ENCODE measurements at places on chromosomes 1 and 21.

GRCh38 chr1:229655781-229656180 lies 29.7 kb downstream of the URB2 start:
- DNase-seq, result no peak

GRCh38 chr1:108644984-108645383 lies 15.9 kb downstream of the HENMT1 start:
- no peak for DNase-seq

DNA sequence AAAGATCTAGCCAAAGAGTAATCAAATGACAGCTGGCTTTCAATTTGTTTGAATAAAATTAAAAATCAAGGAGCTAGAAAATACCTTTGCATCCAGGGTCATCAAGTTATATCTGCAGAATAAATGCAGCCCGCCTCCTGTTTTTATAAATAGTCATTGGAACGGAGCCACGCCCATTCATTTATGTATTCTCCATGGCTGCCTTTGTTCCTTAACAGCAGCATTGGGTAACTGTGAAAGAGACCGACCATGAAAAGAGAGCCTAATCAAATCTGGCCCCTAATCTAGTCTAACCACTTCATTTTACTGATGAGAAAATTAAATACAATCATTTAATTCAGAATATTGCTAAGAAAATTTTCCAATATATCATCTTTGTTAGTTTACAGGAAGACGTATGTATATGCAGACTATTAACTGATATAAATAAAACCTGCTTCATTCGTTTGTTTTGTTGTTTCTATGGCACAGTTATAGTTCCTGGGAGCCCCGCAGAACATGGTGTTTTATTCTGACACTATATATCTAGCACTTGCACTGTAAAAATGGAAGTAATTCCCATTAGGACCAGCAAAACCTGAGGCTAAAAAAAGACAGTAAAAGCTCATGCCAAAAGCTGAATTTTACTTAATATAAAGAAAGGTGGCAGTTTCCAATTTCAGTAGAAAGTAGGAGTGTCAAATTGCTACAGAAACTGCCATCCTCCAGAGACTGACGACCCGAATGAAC lies 111.8 kb upstream of the PALMD start:
- no peak for DNase-seq

GRCh38 chr1:66764994-66765578 lies 12.8 kb downstream of the DYNLT5 start:
- DNase-seq, result peak; percentile 4

DNA sequence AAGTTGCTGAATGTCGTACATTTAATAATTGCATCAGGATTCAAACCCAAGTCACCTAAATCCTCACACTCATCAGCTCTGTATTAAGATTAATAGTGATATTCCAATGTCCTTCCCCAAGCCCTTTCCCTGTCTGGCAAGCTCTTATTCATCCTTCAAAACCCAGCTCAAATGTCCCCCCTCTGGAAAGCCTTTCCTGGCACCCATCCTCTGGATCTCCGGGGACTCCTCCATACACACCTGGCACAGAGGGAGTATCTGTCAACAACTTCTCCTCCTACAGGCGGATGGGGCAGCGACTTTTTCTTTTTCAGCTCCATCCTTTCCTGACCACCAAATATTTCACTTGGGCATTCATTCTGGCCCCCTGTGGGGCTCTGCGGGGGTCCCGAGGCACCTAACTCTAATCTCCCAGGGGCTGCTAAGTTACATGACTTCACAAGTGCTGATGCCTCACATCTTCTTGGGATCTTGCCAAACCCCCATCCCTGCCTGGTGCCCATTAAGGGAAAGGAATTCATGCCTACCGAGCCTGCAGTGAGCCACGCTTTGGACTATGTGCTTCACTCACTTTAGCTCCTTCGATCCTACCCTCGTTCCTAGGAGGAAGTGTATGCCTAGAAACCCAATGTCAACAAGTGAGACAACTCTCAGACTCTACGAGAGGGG lies 15.2 kb downstream of the TINAGL1 start:
- DNase-seq, result no peak

DNA sequence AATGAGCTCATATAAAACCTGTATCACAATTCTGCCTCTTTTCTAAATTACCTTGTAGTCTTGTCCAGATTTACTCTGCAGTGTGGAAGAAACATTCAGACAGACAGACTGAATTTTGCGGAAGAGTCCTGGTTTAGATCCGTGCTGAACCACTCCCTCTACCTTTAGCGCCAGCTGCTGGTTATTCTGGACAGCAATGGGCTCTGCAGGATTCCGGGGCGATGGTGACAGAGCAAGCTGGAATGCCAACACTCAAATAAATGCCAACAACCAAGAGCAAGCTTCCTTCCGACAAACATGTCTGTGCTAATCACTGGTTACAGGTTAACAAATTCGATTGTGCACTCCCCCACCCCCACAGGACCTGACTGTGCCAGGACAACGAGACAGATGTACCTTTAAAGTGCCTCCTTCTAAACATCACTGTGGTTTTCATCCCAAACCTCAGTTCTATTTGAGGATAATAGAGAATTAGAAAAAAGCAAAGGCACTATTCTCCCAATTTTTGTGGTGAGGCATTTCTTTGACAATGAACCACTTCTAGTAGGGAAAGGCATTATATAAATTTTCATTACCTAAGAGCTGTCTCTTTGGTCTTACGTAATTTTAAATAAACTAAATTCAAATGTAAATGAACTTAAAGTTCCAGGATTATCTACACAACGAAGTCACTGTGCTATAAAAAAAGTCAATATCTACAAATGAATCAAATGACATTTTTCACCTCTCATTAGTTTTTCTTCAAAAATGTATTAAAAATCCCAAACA lies 90.4 kb downstream of the INTS7 start:
- no peak for DNase-seq

- no peak for DNase-seq
These were observed 83.0 kb downstream of the LEPR start for GRCh38 chr1:65503427-65503826.

DNA sequence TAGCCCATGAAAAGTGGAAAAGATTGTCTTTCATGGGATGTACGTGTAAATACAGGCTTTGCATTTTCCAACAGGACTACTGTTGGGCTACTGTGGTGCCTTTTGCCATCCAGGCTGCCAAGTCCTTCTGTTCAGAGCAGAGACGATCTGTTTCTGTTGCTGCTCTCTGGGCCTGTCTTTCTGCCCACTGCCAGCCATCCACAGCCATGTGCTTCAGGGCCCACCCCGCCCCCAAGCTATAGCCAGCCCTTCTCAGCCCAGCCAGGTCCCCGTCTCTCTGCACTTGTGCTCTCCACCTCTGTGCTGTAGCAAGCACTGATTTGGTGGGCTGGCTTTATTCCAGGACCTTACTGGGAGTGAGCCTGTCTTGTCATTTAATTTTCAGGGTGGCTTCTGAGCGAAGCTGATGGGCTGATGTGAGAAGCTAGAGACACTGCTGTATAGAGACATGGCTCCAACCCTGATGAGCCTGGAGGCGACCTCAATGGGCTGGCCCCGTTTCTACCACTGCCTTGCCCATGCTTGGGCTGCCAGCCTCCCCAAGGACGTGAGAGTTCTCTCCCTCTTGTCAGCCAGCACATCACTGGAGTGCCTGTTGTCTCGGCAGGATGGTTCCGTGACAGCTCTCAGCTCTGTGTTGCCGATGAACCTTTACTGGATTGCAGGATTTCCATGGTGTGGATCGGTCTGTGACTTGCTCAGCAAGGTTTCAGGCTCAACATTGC lies 137.8 kb downstream of the PEX14 start:
- no peak for DNase-seq

DNA sequence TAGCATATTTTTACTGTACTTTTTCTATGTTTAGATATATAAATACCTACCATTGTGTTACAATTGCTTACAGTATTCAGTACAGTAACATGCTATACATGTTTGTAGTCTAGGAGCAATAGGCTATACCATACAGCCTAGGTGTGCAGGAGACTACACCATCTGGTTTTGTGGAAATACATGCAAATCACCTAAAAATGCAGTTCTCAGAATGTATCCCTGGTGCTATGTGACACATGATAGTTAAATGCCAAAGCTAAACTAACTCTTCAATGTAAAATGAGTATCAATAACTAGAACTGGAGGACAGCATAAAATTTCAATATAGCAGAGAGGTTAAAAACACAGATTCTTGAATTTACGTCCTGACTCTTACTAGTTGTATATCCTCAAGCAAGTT lies 14.8 kb downstream of the NUCKS1 start:
- DNase-seq, result no peak

DNA sequence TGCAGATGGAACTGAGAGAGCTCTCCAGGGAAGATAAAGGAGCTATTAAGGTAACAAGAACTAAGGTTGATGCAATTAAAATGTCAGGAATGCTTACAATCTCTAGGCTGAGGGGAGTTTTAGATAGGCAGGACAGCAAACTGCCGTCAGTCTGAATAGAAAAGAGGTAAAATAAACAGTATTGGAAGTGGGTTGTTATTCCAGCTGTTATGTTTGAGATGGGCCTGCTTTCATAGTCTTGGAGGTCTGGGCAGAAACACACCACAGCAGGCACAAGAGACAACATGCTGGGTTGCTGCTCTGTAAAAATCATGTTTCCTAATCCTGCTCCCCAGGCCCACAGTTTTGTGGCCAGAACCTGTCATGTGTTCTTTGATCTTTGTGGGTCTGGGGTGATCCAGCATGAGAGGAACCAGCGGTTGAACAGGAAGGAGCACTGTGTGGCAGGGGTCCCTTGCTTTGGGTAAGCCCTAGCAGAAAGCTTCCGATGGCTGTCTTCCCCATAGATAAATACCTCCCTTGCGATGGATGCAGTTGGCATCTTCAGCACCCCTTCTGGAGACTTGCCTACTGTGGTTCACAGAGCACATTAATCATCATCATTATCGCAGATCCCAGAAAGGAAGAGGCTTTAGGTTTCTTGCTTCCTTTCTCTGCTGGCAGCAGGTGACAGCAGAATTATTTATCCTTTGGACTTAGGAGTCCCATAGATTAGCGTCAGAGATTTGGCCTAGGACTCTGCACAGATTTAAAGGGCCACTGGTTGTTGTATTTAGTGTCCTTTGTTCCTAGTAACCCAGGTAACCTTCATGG lies 97.1 kb downstream of the AK5 start:
- DNase-seq, result no peak

DNA sequence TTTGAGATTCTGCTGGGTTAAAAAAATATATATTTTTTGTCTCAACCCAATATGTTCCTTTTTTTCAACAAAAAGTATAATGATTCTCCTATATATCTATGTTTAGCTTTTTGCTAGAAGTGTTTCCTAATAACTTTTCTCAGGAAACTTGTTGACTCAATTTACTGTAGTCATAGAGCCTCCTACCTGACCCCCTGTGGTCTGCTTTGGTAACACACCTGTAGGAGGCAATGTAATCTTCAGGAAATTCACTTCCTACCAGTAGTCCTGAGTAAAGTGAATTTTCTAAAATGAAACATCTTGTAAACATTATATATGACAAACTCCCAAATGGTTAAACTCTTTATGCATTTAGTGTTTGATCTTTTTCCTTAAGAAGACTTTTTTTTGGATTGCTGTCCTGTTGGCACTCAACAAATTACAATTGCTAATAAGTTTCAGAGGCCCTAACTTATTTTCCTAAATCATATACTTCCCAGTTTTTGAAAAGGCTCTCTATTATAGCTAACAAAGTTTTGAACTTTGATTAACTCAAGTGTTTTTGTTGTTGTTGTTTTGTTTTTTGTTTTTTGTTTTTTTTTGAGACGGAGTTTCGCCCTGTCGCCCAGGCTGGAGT lies 118.3 kb downstream of the OLFML2B start:
- DNase-seq, result peak; percentile 5

- no peak for DNase-seq
These were observed 8.2 kb downstream of the SIM2 start for GRCh38 chr21:36706951-36707762.

- peak; percentile 14 for DNase-seq
These were observed 39.0 kb downstream of the LPAR3 start for GRCh38 chr1:84853741-84854721.

GRCh38 chr1:39564340-39564739 lies 12.2 kb downstream of the PABPC4 start:
- DNase-seq, result no peak

- no peak for DNase-seq
These were observed 22.4 kb downstream of the DHCR24 start for GRCh38 chr1:54864460-54865208.

- DNase-seq, result peak; percentile 50
These were observed 251.6 kb upstream of the SGIP1 start for GRCh38 chr1:66282343-66282852.

Measured in stimulated activated CD8-positive, alpha-beta memory T cell treated with anti-CD3 and anti-CD28 coated beads, Interleukin-15, amount 100 ng/mL, for 48 hours (primary cell).